ENCODE measurements at places on chromosomes 11 and 22.

DNA sequence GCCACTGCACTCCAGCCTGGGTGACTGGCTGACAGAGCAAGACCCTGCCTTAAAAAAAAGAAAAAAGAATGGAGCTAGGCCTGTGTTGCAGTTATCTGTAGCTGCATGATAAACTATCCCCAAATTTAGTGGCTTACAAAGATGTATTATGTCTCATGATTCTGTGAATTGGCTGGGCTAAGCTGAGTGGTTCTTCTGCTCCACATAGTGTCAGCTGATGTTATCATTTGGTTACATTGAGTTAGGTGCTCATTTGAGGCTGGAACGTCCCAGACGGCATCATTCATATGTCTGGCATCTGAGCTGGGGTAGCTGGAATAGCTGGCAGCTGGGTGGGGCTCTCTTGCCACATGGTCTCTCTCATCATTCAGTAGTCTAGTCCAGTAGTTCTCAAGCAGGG is 8.2 kb upstream of the ASCC2 start:
- DNase-seq = no peak

- DNase-seq = no peak
Measured at GRCh38 chr11:33419924-33420323, 162.7 kb downstream of the HIPK3 start.

DNA sequence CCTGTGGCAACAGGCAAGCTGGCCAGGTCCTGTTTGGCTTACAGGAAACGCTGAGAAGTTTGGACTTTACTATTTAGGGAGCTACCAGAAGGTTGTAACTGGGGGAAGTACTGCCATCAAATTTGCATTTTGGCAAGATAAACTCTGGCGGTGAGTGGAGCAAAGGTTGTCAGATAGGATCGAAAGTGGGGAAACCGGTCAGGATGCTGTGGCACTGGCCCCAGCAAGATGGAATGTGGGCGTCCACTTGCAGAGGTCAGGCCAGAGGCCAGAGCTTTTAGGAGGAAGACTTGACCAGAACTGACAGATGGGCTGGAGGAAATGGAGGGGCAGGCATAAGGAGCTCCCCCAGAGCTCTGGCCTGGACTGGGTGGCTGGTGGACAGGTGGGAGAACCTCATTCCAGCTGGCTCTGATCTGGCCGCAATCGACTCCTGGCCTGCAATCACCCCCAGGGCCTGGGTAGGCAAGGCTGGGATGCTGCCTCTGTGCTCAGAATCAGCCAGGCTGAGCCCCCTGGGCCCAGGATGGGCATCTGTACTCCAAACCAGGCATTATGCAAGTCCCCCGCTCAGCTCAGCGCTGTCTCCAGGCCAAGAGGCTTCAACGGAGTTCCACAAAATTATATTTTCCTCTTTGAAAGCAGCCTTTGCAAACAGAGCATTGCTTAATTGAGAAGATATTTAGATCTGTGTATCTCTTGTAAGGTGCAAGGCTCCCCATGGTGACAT is 178.3 kb upstream of the NECTIN1 start:
- DNase-seq = no peak

DNA sequence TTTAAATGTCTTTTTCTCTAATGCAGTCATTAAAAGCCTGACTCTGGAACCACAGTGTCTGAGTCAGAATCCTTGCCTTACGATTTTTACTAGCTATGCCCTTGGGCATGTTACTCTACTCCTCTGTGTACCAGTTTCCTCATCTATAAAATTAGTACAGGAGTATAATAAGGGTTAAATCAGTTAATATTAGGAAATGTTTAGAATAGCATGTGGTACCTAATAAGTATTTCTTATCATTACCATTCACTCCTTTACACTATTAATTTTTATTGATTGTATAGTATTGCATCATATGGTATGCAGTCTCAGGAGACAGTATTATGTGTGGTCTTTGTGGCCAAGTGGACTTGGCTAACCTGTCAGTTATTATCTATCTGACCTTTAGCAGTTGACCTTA is 68.2 kb downstream of the METTL15 start:
- DNase-seq = no peak

GRCh38 chr22:26447584-26448329 is 18.7 kb downstream of the ASPHD2 start:
- DNase-seq = no peak

- peak; percentile 75 for DNase-seq
Measured at GRCh38 chr22:39253435-39254070, 8.8 kb upstream of the PDGFB start.

DNA sequence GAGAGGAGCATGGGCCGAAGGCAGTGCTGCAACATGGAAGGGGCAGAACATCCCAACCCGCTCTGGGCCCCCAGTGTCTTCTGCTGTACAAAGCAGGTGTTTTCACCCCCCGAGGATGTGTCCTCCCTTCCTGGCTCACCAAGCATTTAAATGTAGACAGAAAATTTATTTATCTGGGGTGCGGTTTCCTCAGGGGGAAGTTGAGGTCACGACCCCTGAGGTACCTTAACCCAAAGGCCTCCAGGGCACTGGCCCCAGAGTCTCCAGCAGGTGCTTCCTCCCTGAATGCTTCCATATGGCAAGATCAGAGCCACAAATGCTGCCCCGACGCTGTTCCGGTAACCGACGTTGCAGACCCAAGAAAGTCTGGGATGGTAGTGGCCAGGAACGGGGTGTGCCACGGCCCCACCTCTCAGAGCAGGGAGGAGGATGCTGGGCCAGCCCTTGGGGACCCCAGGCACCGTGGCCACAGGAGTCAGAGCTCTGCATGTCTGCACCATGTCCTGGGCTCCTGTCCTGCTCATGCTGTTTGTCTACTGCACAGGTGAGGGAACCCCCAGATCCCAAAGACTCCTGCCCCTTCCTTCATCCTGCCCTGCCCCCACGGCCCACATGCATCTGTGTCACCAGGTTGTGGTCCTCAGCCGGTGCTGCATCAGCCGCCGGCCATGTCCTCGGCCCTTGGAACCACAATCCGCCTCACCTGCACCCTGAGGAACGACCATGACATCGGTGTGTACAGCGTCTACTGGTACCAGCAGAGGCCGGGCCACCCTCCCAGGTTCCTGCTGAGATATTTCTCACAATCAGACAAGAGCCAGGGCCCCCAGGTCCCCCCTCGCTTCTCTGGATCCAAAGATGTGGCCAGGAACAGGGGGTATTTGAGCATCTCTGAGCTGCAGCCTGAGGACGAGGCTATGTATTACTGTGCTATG is at the start of gene VPREB1:
TSS of gene VPREB1 (plus strand) at position 471 of the 935 bp plus-strand sequence. CDS start at position 499, 28 bp downstream.
- DNase-seq = no peak

DNA sequence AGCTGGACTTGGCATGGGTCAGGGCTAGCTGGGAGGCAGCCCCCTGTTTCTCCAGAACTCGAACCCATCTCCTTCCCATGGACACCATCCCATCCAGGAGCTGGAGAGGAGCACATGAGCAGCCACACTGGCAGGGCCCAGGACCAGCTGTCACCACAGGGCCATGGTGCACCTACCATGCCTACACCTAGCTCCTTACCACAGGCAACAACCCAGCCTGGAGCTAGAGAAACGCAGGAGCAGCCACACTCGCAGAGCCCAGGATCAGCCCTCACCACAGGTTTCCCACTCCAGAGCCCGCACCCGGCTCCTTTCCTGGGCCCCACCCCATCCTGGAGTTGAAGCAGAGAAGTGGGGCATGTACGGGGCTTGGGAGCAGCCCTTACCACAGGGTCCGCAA is 50.2 kb downstream of the GAB4 start:
- DNase-seq = no peak

- no peak for DNase-seq
Measured at GRCh38 chr11:104462341-104462740, 298.4 kb upstream of the PDGFD start.

GRCh38 chr11:73997120-73997770 is 11.6 kb downstream of the UCP3 start:
- DNase-seq = no peak

- no peak for DNase-seq
Measured at GRCh38 chr11:14240221-14240620, 118.8 kb downstream of the RRAS2 start.

- no peak for DNase-seq
Measured at GRCh38 chr22:46240907-46241306, 9.2 kb downstream of the CDPF1 start.

DNA sequence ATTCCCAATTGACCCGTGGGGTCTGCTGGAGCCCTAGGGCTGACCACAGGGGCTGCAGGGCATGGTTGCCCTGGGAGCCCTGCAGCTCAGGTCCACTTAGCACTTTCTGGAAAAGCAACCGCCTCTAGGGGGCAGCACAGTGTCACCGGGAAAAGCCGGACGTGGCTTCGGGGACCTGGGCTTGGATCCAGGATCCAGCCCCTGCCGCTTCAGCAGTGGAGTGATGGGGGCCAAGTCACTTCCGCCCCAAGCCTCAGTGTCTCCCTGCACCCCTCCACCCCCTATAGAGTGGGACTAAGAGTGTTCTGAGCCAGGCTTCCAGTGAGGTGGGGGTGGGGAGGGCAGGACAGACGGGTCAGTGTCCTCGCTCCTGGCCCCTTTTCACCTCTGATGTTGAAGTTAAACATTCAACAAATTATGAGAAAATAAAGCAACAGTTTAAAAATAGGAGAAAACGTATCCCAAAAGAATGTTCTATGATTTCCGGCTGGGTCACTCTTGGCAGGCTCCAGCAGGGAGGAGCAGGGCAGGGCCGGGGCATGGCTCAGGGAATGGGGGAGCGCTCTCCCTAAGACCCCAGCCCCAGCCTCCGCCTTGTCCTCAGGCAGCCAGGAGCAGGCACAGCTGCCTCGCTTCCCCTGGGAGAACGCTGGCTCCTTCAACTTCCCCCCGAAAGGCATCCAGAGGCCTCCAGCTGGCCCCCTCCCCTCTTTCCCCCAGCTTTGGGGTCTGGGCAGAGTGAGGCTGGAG is 96.5 kb upstream of the FGF3 start:
- peak; percentile 77 for DNase-seq

DNA sequence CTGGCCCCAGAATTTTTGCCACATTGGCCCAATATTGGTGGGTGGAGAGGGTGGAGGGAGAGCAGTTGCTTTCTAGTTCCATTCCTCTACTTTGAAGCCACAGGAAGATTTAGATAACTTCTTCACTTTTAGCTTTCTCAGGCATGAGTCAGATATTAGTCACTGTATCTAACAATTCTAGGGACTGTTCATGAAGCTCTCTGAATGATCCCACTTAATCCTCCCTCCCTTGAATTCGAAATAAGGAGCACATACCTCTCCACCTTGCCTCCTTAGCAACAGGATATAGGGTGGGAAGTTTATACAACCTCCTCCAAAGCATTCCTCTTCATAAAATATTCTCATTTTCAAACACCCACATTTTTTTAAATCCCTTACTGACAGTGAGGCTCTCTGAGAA is 13.5 kb downstream of the FSHB start:
- DNase-seq = no peak

GRCh38 chr11:111230122-111230465 is 15.4 kb upstream of the POU2AF2 start:
- DNase-seq = no peak

DNA sequence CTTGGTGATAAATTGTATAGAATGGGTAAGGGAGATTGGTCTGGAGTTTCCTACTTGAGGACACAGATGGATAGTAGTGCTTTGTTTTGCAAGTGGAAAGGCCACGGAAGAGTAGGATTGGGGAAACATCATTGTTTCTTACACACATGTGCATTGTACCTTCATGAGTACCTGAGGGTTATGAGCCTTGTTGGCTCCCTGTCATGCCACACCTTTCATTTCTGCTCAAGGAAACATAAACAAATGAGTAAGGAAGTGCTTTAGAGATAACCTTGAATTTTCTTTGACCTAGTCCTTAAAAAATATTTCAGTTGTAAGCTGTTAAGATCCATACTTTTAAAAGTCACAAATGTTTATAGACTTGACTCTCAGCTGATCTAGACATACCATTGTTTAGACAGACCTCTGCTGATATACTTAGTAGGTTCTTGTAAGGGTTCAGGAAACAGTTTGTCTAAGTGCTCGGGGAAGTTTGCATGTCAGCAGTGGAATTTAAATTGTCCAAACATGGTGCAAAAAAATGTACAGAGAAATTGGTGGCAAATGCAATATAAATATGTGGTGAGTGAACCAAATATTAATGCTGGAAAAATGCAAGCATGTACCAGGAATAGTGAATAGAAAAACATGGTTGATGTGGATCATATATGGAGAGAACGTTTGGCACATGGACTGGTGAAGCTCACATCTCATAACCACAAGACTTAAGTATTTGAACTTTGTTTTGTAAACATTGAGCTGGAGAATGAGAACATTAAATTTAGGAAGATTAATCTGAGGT is 40.9 kb downstream of the GAS2 start:
- DNase-seq = no peak

GRCh38 chr11:94826415-94826814 is 58.3 kb downstream of the AMOTL1 start:
- no peak for DNase-seq

- DNase-seq = no peak
Measured at GRCh38 chr11:12653729-12654128, 20.5 kb upstream of the TEAD1 start.

GRCh38 chr22:45763236-45763624 is 91.6 kb downstream of the ATXN10 start:
- no peak for DNase-seq

DNA sequence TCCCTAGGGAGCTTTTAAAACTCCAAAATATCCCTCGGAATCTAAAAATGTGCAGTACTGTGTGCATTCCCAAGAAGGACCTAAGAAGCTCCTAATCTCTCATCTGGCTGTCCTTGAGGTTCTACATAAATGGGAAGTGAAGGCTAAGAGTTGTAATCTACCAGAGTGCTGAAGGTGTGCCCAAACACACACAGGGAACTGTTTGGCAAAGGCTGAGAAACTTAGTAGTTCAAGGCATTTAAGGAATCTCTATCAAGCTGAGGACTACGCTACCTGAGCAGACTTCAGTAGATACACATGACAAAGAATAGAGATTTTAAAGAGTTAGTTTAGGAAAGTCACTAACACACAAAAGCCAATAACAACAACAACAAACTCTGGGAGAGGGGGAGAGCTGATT is 71.1 kb downstream of the TTC28 start:
- no peak for DNase-seq

DNA sequence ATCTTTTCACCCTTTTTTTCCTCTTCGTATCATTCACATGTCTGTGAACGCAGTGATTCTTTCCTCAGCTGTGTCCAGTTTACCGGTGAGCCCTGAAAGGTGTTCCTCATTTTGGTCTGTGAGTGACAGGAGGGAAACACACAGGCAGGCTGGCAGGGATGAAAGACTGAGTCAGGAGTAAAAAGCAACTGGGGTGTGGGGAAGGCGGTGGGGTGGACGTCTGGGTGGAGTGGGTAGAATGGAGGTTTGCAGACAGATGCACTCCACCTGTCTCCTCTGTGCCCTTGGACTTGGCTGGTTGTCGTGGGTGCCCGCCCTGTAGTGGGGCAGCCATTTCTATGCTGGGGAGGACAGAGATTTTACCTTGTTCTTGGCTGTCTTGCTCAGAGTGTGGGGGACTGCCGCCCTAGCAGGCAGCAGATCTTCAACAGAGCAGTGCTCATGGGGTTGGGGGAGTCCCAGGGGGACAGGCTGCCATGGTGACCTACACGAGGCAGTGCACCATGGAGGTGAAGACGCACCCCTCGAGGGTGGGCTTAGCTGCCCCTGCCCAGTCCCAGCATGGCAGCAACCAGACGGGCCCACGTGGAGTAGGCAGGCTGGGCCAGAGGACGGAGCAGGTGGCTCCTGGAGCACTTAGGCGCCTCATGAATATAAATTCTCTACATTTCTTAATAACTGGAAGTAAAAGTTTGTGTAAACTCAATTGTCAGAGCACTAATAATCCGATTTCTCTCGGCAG is 603.7 kb downstream of the TBC1D22A start:
- no peak for DNase-seq
